ENCODE measurements at places on chromosomes 5 and 9.
A peak's percentile ranks its signal among the peaks of the same experiment; 100 is the strongest.

GRCh38 chr5:75690669-75691068, 26.6 kb downstream of the POC5 start:
- DNase-seq = no peak

DNA sequence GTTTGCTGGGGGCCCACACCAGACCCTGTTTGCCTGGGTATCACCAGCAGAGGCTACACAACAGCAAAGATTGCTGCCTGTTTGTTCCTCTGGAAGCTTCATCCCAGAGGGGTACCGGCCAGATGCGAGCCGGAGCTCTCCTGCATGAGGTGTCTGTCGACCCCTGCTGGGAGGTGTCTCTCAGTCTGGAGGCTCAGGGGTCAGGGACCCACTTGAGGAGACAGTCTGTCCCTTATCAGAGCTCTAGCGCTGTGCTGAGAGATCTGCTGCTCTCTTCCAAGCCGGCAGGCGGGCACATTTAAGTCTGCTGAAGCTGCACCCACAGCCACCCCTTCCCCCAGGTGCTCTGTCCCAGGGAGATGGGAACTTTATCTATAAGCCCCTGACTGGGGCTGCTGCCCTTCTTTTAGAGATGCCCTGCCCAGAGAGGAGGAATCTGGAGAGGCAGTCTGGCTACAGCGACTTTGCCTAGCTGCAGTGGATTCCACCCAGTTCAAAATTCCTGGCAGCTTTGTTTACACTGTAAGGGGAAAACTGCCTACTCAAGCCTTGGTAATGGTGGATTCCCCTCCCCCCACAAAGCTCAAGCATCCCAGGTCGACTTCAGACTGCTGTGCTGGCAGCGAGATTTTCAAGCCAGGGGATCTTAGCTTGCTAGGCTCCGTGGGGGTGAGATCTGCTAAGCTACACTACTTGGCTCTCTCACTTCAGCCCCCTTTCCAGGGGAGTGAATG, 206.0 kb upstream of the TLX3 start:
- no peak for DNase-seq

DNA sequence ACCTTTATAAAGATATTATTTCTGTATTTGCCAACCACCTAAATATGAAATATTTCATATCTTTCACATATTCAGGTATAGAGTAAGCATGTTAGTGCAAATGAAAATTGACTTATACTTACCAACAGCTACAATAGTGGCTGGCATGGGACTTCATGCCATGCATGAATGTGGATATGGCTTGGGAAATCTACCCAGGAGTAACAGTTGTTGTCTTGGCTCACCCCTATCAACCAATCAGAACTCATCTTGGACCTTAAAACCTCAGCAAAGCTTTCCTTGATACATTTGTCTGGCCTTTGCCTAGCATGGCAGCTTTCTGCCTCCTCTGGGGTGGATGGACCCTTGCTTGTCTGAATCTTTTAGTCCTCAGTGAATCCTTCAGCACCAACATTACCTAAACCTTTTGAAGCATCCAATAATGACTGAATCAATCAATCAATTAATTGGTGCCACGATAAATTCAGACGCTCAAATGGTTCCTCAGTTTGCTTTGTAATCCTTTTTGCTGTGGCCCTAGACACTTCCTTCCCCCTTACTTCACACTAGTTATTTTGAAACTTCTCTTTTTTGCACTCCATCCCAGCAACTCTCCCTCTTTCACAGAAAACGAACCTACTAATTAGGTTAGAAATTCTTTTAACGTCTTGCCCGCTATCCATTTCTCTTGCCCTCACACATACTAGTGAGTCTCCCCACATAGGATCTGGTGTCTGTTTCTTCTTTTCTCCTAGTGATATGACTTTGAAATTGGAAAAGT, 132.3 kb upstream of the ZNF608 start:
- no peak for DNase-seq

DNA sequence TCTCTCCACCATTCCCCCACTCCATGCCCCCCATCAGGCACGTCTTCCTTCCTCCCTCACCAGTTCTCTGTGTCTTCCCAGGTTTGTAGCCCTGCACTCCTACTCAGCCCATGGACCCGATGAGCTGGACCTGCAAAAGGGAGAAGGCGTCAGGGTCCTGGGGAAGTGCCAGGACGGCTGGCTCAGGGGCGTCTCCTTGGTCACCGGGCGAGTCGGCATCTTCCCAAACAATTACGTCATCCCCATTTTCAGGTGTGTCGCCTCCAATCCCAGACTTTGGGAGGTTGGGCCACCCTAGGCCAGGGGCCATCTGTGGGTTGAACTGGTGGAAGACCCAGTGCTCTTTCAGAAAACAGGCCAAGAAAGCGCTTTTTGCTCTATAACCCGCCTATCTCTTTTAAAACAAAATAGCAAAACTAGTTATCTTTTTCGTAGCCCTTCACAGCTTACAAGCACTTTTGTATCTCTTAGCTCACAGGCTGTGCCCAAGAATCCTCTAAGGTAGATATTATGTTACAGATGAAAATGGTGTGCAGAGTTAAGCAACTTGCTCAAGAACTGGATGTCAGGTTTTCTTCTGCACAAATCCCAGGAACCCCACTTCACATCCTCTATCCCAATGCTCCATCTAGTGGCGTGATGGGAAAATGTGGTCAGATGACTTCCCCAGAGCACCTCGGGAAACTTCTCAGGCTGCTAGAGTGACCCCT, 56.2 kb downstream of the PLAC8L1 start:
- DNase-seq = peak; percentile 9

- DNase-seq = no peak
Observed at GRCh38 chr5:122400341-122400740, 88.3 kb downstream of the SNCAIP start.

DNA sequence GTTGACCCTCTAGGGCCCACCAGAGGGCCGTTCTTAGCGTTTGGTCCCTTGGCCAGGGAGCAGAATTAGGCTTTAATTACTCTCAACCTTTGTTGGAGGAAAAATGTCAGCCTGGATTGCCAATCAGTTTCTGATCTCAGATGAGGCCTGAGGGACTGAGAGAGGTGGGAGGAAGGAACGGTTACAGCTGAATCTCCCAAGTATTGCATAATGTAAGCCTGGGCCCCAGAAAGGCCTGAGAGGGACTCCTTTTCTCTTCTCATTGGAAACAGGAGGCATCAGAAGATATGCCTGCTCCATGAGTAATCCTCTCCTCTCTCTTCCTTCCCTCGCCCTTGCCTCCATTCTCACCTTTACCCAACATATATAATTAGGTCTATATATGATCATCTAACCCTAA, 105.7 kb downstream of the INSYN2B start:
- no peak for DNase-seq
